ENCODE measurements at places on chromosomes 7 and 10. TPM values are rescaled to one million over a fixed set of nuclear protein-coding genes. Genes with fewer than 3 reads are reported as not detected.

Gene CYP3A5
- total RNA-seq, result not detected

- no peak overlapping the region for H3K4me3 ChIP-seq
- DNase-seq, result no peak
- peaks cover 29% of the 10 kb centered on the region for H3K4me1 ChIP-seq
- H3K27me3 ChIP-seq, result no peaks in the 10 kb centered on the region
- H3K27ac ChIP-seq, result no peak overlapping the region
Measured at GRCh38 chr10:17607603-17608332, 9.4 kb downstream of the HACD1 start.

Gene TMEM176A
- total RNA-seq, result 18.5 TPM

DNA sequence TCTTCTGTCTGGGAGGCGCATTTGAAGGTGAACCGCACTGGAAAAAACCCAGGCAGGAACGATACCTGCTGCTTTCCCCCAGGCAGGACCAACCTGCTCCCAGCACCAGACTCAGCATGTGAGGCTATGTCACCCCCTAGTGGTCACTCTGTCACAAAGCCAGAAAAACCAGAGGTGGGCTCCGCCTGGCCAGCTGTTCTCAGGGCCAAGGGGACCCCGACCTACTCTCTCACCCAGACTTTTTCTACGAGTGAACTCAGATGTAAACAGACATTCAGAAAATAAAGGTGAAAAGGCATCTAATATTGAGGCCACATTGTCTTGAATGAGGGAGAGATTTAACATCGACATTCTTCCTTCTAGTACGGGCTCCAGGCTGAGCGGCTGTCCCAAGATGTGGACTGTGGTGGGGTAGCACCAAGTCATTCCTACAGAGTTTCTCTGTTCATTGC is 117.3 kb downstream of the PRKAG2 start:
- no peaks in the 10 kb centered on the region for H3K27me3 ChIP-seq
- H3K27ac ChIP-seq, result no peak overlapping the region
- H3K36me3 ChIP-seq, result no peaks in the 10 kb centered on the region
- no peak overlapping the region for H3K4me3 ChIP-seq

DNA sequence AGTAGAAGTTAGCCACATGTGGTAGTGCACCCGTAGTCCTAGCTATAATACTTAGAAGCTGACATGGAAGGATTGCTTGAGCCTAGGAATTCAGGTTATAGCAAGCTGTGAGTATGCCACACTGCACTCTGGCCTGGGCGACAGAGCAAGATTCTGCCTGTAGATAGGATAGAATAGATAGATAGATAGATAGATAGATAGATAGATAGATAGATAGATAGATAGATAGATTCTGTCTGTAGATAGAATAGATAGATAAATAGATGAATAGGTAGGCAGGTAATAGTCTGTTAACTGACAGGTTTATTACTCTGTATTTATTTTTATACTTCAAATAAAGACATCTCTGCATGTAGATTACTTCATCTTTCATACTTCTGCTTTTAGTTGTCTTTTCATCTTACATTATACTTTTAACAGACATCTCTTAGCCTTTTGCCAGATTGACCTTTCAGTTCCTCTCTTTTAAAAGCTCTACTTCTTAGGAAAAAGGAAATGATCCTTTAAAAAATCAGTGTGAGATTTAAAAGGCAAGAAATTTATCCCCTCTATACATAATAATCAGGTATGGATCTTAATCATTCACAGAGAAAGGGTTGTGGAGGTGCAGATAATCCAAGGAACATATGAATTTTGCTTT is 31.8 kb downstream of the CCAR1 start:
- peaks cover 100% of the 10 kb centered on the region for H3K36me3 ChIP-seq
- H3K4me3 ChIP-seq, result no peak overlapping the region
- no peak overlapping the region for H3K27ac ChIP-seq
- H3K4me1 ChIP-seq, result no peaks in the 10 kb centered on the region
- H3K27me3 ChIP-seq, result no peaks in the 10 kb centered on the region
- no peak for DNase-seq

DNA sequence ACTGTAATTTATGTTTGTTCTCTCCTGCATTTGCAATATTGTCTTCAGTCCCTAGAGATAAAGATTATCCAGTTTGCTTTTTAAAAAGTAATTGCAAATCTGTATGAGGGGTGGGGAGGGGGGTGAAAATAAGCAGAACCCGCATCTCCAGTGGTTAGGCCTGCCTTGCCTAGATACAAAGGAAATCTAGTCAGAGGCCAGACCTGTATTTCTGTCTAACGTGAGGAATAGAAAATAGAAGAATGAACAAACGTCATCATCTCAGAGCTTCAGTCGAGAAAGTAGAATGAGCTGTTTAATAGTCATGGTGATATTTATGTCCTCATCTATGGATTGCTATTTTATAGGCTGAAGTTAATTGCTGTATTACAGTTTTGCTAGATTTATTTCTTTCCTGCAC is 284.2 kb downstream of the BICC1 start:
- H3K4me3 ChIP-seq, result no peak overlapping the region
- no peaks in the 10 kb centered on the region for H3K36me3 ChIP-seq
- H3K4me1 ChIP-seq, result peaks cover 8% of the 10 kb centered on the region
- no peak for DNase-seq
- no peaks in the 10 kb centered on the region for H3K27me3 ChIP-seq

DNA sequence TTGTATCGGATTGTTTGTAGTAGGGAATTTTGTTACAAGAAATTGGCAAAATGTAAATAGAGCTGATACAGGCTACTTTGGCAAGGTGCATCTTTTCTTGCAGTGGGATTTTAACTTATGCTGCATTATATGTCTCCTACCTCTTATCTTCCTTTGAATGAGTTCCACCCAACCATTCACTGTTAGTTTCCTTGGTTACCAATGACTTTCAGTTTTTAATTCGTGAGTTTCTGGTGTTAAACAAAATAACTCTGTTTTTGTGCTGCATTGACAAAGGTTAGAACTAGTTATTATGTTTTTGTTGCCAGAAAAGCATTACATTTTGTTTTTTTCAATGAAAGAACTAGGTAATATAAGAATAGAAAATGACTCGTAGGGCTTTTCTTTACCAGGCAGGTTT is 327.2 kb downstream of the LHFPL3 start:
- H3K36me3 ChIP-seq, result no peaks in the 10 kb centered on the region
- no peaks in the 10 kb centered on the region for H3K4me1 ChIP-seq
- no peak overlapping the region for H3K27ac ChIP-seq
- no peaks in the 10 kb centered on the region for H3K27me3 ChIP-seq
- no peak overlapping the region for H3K4me3 ChIP-seq
- no peak for DNase-seq

GRCh38 chr10:63670291-63670898 is 149.2 kb downstream of the REEP3 start:
- H3K4me1 ChIP-seq, result peaks cover 70% of the 10 kb centered on the region
- peak overlapping the region; percentile 84 for H3K27ac ChIP-seq
- peak overlapping the region; percentile 18 for H3K4me3 ChIP-seq
- no peak for DNase-seq

GRCh38 chr7:16561943-16562342 is 35.3 kb downstream of the LRRC72 start:
- no peaks in the 10 kb centered on the region for H3K36me3 ChIP-seq
- H3K27ac ChIP-seq, result no peak overlapping the region
- no peaks in the 10 kb centered on the region for H3K27me3 ChIP-seq
- DNase-seq, result no peak

DNA sequence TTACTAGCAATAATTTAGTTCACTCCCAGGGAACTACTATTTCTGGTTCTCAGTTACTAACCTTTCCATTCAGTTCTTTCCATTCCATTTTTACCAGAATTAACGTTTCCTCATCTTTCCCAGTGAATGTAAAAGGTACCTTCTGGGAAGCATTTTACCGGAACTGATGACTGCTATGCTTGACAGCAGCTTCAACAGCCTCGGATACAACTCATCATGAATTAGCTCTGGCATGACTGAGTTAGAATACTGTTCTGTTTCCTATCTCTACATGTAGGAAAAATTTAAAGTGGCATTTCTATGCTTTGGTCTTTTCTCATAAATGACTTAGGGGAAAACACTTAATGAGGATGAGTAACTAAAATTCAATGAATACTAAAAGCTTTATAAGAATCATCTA is 18.6 kb downstream of the TAS2R41 start:
- no peaks in the 10 kb centered on the region for H3K27me3 ChIP-seq
- no peak overlapping the region for H3K27ac ChIP-seq
- no peak overlapping the region for H3K4me3 ChIP-seq
- no peak for DNase-seq

Gene HNRNPF
- 70.5 TPM for total RNA-seq

Gene ATRNL1
- total RNA-seq, result 2.9 TPM

GRCh38 chr7:21868576-21868850 is 77.2 kb downstream of the CDCA7L start:
- no peak for DNase-seq
- no peaks in the 10 kb centered on the region for H3K27me3 ChIP-seq
- no peak overlapping the region for H3K4me3 ChIP-seq
- no peak overlapping the region for H3K27ac ChIP-seq
- H3K36me3 ChIP-seq, result no peaks in the 10 kb centered on the region
- H3K4me1 ChIP-seq, result peaks cover 7% of the 10 kb centered on the region

DNA sequence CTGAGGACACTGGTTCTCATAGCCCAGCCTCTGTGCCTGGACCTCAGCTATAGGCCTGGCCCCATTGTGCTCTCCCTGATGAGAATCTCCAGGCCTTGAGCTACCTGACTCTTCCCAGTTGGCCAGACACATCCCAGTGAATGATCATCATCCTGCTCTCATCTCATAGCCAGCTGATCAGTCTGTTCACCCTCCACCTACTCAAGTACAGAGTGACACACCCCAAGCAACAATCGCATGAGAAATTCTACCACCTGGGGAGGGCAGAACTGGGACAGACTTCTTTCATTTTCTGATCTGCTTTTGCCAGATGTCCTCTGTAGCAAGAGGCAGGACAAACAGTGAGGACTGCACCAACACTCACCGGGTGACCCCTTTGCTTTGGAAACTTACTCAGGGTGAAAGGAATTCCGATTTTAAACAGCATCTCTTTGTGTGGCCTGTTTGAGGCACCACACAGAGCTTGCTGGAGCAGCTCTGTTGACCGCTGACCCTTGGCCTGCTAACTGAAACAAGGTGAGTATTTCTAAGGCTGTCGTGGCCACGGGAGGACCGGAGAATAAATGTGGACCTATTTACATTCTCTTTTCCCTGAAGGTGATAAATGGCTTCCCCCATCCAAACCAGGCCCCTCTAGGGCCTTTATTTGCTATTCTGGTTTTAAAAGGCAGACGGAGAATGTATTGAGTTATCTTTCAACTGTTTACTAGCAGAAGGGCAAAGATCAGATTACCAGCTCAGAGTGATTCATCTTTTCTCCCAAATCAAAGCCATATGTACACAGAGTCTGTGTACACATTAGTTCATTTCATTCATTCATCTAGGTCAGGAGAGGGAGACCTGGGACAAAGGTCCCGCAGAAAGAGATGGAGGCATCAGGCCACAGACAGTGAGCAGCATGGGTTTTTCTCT is 181.4 kb upstream of the TNS3 start:
- no peak overlapping the region for H3K27ac ChIP-seq
- no peaks in the 10 kb centered on the region for H3K27me3 ChIP-seq
- peaks cover 4% of the 10 kb centered on the region for H3K4me1 ChIP-seq
- no peaks in the 10 kb centered on the region for H3K36me3 ChIP-seq
- DNase-seq, result no peak

Gene BEND7
- 14.7 TPM for total RNA-seq

Gene LIPN
- total RNA-seq, result not detected

- no peaks in the 10 kb centered on the region for H3K36me3 ChIP-seq
- H3K4me3 ChIP-seq, result no peak overlapping the region
- H3K27ac ChIP-seq, result peak overlapping the region; percentile 27
- DNase-seq, result no peak
- no peaks in the 10 kb centered on the region for H3K27me3 ChIP-seq
Measured at GRCh38 chr7:73560109-73560835, 2.8 kb upstream of the BCL7B start.

Gene CACNA2D1
- 64.6 TPM for total RNA-seq

DNA sequence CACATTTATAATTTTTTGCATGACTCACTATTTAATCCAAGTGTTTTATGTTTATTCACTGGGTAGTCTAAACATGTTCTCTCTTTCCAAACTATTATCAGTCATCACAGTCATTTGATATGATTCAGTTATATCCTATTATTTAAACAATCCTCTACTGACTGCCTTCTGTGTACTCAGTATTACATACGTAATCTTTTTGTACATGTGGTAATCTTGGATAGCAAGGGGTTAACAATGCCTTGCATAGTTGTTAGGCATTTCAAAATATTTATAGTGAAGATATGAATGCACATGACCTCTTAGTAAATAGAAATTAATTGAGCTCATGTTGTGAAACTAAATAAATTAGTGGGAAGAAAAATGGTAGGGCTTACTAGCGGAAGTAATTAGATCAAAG is 379.4 kb upstream of the KIAA1217 start:
- no peak overlapping the region for H3K27ac ChIP-seq
- no peaks in the 10 kb centered on the region for H3K36me3 ChIP-seq
- no peak for DNase-seq
- peaks cover 10% of the 10 kb centered on the region for H3K27me3 ChIP-seq
- H3K4me3 ChIP-seq, result no peak overlapping the region

DNA sequence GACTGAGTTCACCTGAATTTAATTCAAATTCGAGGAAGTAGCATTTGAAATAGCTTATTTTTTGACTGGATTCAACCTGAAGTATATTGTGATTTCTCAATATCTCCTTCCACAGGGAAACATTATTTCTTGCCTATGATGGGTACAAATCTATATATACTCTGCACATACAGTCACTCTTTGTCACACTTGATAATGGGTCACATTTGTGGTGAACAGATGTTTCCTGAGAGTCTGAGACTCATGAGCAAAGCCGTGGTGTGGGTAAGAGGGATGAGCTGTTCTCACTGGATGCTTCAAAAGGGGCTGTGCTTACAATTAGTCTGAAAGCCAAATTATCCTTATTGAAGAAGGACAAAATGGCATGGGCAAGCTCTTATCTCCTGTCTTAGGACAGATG is 18.0 kb upstream of the TBXAS1 start:
- no peak overlapping the region for H3K27ac ChIP-seq
- DNase-seq, result no peak
- no peaks in the 10 kb centered on the region for H3K36me3 ChIP-seq
- H3K4me1 ChIP-seq, result no peaks in the 10 kb centered on the region
- H3K27me3 ChIP-seq, result no peaks in the 10 kb centered on the region

DNA sequence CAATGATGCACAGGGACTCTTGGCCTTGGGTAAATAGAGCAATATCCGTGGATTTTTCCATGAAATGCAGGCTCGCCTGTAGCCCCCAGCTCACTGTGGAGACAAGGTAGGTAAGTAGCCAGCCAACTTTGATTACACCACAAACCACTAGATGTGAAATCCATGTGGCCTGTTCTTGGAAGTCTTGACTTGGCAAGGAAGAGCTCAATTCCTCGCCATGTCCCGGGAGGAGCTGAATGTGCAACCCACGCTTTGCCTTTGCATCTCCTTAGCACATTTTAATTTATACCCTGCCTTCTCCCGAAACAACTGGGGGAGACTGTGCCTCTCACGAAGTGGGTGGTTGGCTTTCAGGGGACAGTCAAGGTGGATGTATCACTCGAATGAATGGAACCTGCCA is 347.7 kb upstream of the MKI67 start:
- peaks cover 51% of the 10 kb centered on the region for H3K27me3 ChIP-seq
- no peak for DNase-seq
- H3K36me3 ChIP-seq, result no peaks in the 10 kb centered on the region
- no peaks in the 10 kb centered on the region for H3K4me1 ChIP-seq
- no peak overlapping the region for H3K4me3 ChIP-seq
- H3K27ac ChIP-seq, result no peak overlapping the region

Data from left ventricle myocardium inferior (tissue), 1 donor.